ENCODE measurements at places on chromosomes 3 and 15. TPM values are rescaled to one million over a fixed set of nuclear protein-coding genes. Genes with fewer than 3 reads are reported as not detected.

GRCh38 chr15:62855085-62855476, 187.5 kb upstream of the TPM1 start:
- DNase-seq = no peak

MLF1 gene
- total RNA-seq = 2.9 TPM

COL6A6 gene
- not detected for total RNA-seq

PLA2G4B gene
- total RNA-seq = 4.4 TPM

DNA sequence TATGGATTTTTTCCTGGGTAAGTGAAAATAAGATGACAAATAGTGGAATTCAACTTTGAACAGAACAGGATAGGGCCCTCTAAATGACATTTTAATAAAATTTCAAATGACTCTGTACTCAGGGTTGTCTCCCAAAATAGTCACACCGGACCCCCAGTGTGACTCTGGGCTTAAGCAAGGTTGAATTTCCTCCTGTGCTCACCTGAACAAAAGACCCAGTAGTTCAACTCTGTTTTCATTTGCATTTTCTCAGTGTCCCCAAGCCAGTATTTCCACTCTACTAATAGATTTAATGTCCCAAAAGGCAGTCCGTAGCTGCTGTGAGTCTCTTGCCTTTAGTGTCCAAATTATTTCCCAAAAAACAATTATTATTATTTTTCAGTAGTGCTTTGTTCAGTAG, 296.6 kb downstream of the PLOD2 start:
- no peak for DNase-seq

DNA sequence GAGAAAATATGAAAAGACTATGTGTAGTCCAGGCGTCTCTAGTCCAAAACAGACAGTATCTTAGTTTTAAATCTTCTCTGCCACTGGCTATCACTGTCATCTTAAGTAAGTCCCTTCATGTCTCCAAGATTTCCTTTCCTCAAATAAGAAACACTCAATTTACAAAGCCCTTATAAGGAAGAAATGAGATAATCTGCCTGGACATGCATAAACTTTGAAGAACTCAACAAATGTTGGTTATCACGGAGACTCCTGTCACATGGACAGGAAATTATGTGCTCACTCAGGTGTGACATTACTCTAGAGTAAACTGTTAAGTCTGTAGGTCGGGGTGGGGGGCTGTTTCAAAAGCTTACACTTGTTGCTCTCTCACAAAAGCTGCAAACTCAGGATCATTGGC, 91.9 kb downstream of the IMPG2 start:
- no peak for DNase-seq

MESP2 gene
- total RNA-seq = not detected

All from activated T-cell treated with anti-CD3 and anti-CD28 coated beads, Interleukin-2, amount 50 U/mL, for 72 hours (primary cell).